ENCODE measurements at places on chromosomes 11 and 22.

DNA sequence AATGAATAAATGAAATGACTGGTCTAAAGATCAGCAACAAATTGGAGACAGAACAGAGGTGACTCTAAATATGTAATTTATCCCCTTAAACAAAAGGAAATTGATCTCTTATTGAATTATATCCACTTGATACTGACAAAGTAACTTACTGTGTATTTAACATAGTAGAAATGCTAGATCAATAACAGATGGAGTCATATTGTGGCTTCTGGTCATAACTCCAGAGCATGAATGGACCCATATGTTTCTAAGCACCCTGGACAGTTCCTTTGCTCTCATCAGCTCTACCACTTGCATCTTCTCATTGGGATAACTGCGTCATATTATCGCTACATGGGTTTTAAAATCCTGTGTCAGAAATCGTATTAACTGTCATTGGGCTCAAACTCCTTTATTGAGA is 222.3 kb downstream of the ETS1 start:
- no peak for DNase-seq

GRCh38 chr11:72824020-72824419 is 9.8 kb downstream of the ATG16L2 start:
- no peak for DNase-seq

DNA sequence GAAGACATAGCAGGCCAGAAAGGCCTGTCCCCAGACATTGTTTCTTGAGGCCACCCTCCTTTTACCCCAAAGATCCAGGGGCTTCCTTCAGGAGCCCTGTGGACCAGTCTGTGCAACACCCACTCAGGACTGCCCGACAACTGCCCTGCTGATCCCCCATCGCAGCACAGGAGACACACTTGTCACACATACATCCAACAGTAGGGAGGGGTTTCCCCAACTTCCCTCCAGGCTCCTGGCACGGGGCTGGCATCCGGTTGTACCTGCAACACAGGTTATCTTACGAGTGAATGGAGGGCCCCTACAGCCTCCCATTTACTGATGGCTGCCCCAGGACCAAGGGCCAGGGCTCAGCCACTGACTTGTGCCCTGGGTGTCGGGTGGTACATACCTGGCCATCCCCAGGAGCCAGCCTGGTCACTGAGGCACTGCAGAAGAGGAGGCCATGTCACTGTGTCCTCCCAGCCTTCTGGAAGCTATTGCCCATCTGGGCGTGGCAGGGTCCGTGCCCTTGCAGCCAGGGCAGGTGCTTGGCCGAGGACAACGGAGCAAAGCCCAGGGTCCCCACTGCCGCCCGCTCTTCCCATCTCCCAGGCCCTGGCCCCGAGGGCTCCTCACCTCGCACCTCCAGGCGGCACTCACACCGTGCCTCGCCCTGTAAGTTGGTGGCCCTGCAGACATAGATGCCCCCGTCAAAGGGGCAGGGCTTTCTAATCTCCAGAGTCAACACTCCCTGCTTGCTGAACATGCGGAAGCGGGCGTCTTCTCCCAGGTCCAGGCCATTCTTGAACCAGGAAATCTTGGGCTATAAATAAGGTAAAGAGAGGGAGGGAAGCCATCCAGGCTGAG is 20.8 kb downstream of the MYBPC3 start:
- DNase-seq = no peak

DNA sequence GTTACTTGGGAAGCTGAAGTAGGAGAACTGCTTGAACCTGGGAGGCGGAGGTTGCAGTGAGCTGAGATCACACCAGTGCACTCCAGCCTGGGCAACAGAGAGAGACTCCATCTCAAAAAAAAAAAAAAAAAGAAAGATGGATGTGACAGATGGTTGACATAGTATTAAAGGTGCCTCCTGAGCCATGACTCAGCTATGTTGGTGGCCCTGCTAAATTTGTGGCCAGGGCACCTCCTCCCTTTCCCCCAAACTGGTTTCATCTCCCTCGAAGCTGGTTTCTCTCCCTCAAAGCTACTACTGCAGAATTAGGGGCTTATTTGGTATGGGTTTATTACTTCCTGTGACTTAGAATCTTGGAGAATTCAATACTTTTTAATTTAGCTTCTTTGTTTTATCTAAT is 31.5 kb downstream of the SDHD start:
- DNase-seq = no peak

DNA sequence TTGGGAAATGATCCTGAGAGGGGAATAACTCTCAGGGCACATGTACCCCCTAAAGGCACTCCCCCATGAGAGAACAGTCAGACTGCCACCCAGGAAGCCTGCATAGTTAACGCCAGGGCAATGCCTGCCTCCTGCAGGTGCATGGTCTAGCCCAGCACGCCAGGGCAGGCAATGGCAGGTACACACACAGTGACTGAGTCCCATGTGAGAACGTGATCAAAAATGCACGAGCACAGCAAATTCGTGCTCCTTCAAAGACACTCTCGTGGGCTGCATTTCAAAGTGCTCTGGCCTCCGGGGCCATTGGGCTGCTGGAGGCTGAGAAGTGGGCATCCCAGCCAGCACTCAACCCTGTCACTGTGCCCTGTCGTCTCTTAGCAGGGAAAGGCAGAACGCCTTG is 79.7 kb downstream of the SHANK2 start:
- DNase-seq = no peak

- no peak for DNase-seq
Measured at GRCh38 chr22:43038325-43038724, 23.4 kb upstream of the PACSIN2 start.

GRCh38 chr22:37634417-37634924 is 5.0 kb upstream of the SH3BP1 start:
- no peak for DNase-seq

Data from activated T-cell treated with anti-CD3 and anti-CD28 coated beads for 48 hours (primary cell).